ENCODE measurements at places on chromosomes 2 and 18.

GRCh38 chr2:201858281-201859184 is 52.2 kb downstream of the CDK15 start:
- DNase-seq = peak; percentile 12

DNA sequence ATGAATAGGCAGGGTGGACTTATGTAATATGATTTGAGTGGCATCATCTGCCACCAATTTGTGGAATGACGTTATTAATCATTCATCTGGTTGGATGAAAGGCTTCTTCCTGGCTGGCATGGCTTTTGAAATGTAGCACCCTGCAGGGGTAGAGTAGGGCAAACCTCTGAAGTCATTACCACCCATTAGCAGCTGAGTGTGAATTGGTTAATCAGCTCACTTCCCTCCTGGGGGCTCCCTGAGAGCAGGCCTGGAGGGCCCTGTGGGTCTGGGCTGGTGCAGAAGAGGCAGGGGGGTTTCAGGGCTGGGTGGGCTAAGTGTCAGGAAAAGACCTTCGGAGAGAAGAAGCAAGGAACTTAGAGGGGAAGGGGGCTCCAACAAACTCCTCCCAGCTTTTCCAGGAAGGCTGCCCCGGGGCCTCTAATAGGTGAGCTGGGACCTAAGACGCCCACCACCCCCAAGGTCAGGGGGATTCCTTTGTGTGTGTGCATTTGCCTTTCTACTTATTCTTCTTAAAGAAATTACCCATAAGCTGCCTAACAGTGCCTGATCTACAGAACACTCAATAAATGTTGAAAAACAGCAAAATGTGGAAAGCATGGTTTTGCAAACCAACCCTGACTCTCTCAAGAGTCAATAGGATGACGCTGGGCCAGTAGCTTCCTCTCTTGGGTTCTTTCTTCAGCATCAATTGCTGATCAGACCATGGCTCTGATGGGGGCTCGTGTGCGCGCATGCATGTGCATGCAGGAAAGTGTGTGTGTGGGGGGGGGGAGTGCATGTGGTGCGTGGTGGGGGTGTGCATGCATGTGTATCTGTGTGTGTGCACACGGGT is 49.7 kb upstream of the ZNF516 start:
- DNase-seq = no peak

DNA sequence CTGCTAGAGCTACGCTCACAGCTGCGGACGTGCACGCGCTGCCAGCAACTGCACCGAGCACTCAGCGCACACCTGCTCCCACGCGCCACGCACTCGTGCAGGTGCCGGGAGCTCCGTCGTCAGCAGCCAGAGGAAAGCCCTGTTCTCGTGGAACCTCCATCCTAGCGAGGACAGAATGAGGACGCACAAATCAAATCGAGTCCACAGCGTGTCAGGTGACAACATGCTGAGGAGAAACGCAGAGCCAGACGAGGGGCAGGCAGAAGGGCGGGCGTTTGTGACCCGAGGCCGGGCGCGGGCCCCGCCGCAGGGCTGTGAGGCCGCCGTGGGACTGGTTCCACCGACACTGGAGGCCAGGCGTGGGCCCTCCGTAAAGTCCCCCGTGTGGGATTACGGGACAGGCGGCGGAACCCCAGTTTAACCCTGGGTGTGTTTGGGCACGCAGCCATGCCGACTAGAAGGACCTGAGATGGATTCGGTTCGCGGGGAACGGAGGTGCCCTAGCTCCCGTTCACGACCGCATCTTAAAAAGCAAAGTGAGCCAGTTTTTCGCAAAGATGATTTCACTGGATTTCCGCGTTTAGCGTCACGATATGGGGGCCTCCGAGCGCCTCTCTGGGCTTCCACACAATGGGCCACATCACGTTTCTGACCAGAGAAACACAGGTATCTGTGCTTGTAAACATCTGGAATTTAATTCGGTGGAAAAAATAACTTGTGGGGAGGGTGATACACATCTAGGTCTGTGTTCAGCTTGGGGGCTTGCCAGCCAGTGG is 26.9 kb upstream of the ALKAL2 start:
- no peak for DNase-seq

DNA sequence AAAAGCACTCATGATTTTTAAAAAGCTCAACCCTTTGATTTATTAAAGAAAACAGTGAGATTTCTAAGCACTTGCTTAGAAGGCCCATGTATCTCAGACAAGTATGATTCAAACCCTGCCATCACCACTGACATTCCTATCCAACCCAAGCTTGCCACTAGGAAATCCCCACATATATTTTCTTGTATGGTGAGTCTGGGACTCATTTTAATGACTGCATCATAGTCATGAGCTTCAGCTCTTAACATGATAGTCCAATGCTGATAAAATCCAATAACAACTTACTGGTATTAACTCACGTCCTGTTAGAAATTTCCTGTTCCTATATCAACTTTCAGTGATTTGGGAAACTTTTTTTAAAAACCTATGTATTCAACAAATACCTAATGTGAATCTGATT is 39.4 kb upstream of the NCKAP5 start:
- no peak for DNase-seq

GRCh38 chr18:10669441-10670100 is 143.7 kb downstream of the NAPG start:
- no peak for DNase-seq

DNA sequence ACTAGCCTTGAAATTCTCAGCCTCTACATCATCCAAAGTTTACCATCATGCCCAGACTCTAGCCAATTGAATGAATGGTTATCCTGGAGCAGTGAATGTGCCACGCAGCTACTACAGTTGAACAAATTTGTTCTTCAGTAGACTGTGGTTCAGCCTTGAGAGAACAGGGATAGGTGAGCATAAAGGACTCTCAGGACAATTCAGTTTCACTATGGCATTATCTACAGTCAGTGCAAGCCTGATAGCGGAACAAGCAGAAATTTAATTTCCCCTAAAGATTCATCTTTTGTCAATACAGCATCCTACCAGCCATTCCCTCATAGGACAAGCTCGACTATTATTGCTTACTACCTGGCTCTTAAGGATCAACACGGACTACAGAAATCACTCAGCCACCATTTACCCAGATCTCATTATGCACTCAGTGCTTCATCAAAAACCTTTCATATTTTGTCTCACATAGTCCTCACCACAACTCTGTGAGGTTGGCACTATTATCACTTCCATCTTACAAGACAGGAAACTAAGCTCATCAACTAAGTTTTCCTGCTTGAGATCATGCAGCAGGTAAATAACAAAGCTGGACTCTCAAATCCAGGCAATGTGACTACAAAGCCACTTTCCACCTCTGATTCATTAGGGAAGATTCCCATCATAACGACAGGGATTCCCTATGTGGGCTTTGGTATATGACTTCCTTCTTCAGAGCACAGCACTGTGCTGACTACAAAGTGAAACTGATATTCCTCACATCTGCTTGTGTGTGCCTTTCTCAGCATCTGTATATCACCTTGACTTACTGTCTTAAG is 181.5 kb upstream of the ACVR2A start:
- DNase-seq = no peak

- DNase-seq = no peak
Measured at GRCh38 chr2:110815938-110816337, 83.6 kb downstream of the ACOXL start.

DNA sequence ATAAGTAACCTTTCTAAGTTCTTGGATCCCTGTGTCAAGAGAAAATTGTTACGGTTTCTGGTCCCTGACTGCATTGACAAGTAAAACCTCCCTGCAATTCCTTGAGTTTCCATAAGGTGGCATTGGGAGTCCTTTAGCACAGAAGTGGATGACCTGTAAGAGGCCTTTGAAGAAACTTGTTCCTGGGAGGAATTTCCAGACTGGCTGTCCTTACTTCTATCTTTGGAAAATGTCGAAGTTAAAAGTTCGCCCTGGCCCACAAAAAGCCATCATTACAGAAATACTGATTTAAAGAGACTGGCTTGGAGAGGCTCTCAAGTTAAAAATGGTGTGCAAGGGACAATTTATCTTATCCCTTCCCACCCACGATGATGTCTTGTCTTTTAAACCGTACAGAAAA is 218.4 kb downstream of the CDH20 start:
- peak; percentile 24 for DNase-seq

DNA sequence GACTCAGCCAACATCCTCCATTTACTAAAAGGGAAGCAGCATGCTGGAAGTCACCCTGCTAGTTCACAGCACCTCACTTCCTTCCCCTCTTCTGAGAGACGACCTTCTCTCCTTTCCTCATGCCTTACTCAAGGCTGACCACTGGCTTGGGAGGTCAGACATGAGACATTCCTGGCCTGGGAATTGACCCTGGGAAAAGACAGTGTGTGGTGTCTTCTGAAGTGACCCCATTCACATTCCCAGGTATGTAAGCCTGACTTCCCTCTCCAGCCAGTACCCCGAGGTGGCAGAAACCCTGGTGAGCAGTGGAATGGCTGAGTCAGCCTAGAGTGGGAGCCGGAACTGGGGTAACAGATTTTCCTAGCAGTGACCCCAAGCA is 92.4 kb downstream of the PLB1 start:
- DNase-seq = no peak

DNA sequence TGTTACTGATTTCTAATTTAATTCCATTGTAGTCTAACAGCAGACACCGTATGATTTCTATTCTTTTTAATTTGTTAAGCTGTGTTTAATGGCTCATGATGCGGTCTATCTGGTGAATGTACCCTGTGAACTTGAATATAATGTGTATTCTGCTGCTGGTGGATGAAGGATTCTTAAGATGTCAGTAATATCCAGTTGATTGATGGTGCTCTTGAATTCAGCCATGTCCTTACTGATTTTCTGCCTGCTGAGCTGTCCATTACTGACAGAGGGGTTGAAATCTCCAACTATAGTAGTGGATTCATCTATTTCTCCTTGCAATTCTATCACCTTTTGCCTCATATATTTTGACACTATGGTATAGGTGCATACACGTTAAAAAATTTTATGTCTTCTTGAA is 373.3 kb upstream of the RAB12 start:
- no peak for DNase-seq

DNA sequence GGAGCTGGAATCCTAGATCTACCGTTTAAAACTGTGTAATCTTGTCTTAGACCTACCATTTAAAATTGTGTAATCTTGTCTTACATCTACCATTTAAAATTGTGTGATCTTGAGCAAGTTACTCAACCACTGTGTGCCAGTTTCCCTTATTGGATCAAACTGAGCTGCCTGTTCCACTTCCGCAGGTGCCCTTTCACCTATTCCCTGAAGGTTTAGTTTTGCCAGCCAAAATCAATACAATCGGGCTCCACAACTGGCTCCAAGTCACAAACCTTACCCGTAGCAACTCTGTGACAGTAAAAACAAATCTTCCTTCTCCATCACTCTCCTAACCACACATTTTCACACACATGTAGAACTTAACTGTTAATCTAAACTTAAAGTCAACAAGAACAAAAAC is 20.1 kb downstream of the DOCK10 start:
- DNase-seq = no peak

GRCh38 chr2:217171874-217172273 is 312.0 kb upstream of the TNP1 start:
- no peak for DNase-seq

GRCh38 chr2:200534572-200534971 is 8.6 kb downstream of the SGO2 start:
- no peak for DNase-seq

DNA sequence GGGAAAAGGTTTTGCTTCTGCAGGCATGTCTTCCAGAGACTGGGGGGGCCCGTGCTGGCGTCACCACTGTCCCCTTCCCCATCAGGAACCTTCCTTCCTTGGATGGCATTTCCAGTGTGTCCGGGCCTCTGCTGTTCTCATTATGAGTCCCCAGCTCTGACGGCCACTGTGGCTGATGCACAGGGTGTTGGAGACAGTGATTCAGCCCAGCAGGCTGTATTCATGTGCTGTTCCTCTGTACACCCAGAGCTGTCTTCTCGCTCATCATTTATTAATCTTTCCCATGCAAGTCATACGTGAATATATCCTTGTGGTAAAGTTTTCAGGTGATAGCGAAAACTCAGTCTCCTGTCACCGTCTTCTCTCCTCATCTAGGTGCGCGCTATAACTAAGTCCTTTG is 57.7 kb downstream of the ASAP2 start:
- no peak for DNase-seq

DNA sequence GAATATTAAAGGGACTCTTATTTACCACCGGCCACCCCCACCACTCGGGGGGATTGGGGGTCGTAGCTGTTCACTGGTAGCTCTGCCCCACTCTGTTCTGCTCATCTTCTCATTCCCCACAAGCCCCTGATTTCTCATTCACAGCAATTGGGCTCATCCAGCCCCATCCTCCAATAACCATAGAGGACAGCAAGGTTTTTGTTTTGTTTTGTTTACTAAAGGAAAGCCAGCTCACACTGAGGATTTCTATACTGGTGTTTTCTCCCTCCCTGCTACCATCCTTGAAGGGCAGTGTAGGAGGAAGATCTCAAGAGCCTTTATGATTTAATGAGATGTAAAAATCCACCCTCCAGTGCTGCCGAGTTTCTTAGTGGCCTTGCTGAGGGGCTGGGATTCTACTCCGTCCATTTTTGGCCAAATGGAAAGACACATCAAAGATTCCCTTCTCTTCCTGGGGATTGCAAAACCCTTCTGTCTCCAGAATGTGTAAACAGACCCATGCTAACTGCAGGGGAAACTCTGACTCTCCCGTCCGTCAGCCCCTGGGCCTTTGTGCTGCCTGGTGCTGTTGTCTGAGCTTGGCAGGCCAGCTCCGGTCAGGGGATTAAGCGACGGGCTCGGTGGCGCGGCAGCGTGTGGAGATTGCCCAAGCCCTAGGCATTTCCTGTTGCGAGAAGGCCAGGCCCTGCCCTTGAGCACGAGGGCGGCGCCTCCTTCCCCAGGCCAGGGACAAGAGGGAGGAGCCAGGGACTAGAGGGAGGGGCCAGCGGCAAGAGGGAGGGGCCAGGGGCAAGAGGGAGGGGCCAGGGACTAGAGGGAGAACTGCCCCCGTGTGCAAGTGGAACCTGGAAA is 165.0 kb downstream of the ANTXR1 start:
- DNase-seq = no peak

DNA sequence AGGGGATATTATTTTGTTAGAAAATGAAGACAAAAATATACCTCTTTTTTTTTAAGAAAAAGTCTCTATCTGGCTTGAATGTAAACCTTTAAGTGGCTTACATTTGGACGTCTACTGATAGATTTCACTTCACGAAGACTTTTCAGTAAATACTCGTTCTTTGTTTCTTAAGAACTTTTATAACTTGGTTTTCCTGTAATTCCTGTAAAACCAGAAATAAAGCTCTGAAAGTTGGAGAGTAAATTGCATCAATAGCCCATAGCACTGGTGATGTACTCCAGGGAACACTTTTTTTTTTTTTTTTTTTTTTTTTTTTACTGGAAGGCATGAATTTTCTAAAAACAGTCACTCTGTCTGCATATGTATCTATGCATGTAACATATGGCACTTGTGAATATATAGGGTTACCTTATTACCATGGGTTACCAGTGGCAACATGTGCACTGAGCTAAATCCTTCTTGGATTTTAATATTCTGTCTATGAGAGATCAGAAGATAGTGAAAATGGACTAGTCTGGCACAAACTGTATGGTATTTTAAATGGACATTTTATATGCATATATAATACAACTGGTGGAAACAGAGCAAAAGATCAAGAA is 309.2 kb upstream of the TCF4 start:
- no peak for DNase-seq

DNA sequence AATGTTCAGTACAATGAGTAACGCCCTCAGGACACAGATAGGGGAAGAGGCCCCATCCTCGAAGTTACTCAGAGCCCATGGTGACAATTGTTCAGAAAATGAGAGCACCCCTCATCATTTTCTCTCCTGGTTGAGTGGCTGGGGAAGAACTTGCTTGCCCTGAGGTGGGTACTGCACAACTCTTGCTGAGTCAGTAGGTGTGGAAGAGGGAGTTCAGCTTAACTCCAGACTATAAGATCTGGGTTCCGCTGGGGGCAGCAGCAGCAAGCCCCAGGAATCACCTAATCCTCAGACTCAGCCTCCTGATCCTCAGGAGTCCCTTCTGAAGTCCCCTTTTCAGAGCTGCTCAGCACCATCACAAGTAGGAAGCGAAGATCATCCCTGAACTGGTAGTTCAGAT is 123.7 kb downstream of the PIEZO2 start:
- DNase-seq = no peak

Measured in activated CD4-positive, alpha-beta T cell treated with anti-CD3 and anti-CD28 coated beads, Interleukin-2, amount 50 U/mL, for 24 hours (primary cell).